ENCODE measurements at places on chromosomes 12 and 14.

GRCh38 chr12:93115198-93115601 is 186.1 kb upstream of the EEA1 start:
- no peak for DNase-seq

DNA sequence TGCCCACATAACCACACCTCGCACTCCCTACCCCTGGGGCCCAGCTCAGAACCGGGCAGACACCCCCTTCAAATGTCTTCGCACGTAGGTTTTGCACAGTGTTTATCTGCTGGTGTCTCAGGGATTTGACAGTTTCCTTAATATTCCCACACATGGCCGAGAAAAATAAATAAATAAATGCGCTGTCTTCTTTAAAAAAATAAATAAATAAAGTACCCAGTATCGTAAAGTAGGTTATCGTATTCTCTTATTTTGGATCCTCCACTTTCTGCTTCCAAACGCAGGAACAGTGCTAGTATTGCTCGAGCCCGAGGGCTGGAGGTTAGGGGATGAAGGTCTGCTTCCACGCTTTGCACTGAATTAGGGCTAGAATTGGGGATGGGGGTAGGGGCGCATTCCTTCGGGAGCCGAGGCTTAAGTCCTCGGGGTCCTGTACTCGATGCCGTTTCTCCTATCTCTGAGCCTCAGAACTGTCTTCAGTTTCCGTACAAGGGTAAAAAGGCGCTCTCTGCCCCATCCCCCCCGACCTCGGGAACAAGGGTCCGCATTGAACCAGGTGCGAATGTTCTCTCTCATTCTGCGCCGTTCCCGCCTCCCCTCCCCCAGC is 710 bp upstream of the FOS start:
- DNase-seq = no peak

DNA sequence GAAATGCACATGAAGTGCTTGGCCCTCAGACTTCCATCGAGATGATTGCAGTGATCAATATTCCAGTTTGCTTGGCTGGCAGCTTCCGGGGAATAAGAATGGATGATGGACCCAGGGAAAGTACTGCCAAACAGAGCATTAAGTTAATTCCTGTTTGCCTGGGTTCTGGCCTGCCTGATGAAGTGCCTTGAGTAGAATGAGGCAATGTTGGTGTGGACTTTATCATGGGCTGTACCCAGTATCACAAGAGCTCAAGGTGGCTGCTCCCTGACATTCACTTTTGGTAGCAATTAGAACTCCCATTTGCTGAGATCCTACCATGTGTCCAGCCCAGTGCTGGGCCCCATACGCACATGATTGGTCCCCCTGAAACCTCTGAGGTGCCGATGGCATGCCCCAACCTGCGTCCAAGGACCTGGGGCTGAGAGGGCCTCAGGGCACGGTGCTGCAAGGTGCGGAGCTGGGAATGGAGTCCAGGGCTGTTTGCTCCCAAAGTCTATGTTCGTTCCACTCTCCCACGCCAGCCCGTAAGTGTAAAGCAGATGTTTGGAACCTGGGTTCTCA is 80.7 kb downstream of the SLC25A47 start:
- DNase-seq = no peak

- no peak for DNase-seq
Observed at GRCh38 chr12:2195085-2195484, 142.3 kb downstream of the CACNA1C start.

DNA sequence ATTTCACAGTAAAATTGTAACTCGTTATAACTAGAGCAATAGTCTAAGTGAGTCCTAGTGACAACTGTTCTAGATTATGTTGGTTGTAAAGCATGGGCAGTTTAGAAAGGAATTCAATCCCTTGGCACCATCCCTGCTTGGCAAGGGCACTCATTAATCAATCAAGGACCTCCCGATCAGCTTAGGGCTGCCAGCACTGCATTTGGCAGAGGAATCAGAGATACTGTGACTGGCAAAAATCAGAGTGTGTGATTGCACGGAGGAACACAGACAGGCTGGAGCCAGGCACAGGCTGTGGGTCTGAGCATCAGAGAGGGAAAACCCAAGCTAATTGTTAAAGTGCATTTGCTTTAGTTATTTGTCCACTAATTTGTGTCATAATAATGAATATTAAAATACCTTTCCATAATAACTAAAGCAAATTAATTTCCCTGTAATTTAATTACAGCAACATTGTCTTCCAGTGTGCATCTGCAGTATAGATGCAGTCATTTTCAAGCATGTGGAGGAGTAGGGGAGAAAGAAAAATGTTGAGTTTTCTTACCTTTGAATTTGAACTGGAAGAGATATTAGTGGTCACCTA is 3.2 kb upstream of the EGLN3 start:
- no peak for DNase-seq

DNA sequence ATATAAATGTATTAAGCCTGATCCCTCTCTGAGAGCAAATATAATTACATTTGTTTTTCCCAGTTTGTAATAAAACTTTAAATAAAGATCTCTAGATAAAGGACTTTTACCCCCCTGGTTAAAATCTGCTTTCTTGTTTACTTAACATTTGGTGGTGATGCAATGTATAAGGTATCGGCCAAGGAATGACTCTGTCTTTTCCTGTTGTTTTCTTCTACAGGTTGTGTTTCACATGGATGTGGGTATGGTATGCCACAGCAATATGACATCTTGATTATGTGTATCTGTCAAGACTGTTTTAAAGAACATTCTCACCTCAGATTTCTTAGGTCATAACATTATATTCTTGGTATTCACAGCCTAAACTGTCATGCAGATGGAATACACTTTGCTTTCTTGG is 210.6 kb upstream of the NOVA1 start:
- DNase-seq = no peak

- DNase-seq = no peak
Observed at GRCh38 chr12:92722897-92723296, 20.1 kb downstream of the PLEKHG7 start.

- no peak for DNase-seq
Observed at GRCh38 chr12:98896938-98897337, 251.8 kb downstream of the APAF1 start.

- DNase-seq = no peak
Observed at GRCh38 chr12:95999484-95999883, 3.3 kb upstream of the HAL start.
